ENCODE measurements at places on chromosomes 6 and 20. TPM values are rescaled to one million over a fixed set of nuclear protein-coding genes. Genes with fewer than 3 reads are reported as not detected.
A peak's percentile ranks its signal among the peaks of the same experiment; 100 is the strongest.

DNA sequence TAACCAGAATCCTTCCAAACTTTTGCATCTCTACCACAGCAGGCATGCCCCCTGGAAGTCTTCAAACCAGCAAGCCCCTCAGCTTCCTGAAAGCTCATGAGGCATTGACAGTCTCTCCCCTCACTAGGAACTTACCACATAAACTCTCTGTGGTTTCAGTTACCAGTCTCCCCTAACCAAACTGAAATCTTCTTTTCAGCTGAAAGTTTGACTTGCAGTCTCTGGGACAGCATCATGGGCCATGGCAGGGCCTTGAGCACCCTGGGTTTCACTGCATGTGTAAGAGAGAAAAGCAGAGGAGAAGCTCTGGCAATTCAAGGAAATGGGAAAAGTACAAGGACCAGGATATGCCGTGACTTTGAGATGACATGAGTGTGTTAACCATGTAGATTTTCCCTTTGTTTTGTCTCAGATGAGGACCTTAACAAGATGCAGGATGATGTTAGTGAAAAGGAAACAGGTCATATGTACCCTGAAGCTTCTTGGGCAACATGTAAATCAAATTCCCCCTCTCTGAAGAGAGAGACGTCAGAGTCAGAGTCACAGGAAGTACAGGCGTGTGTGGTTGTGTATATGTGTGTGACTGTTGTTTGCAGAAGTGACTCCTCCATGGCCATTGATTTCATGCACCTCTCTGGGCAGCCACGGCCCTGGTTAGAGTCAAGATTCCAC lies 106.3 kb downstream of the TNFRSF21 start:
- peak; percentile 20 for DNase-seq

DNA sequence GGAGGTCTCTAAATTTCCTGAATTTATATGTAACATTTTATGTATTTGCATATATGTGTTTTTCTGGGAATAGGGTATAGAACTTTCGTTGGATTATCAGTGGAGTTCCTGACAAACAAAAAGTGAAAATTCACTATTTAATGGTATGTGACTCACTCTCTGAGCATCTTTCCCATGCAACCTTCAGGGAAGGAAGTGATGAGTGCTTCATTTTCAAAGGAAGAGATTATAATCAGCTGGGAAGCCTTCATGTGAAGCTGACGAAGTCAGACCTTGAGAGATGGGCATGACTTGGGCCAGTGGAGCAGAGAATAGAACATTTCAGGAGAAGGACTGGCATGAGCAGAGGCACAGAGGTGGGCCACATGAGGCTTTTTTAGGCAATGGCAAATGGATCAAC lies 72.7 kb downstream of the FAXC start:
- DNase-seq: no peak

DNA sequence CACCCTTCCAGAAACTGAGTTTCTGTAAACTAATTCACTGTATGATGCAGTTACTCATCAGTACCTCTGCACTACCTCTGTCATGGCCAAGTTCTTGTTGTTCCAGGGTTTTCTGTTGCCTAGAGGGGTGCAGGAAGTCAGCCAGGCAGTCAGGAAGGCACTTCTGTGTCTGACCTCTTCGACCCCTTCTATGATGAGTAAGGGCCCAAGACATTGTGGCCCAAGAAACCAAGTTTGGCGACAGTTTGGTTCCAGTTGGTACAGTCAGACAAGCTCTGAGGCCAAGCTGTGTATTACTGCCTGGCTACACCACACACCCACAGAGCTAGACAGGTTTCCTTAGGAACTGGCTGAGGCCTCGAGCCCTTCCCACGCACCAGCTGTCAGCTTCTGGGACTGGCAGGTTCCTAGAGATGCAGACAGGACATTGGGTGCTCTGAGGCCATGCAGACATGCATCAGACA lies 41.2 kb downstream of the TRAF3IP2 start:
- no peak for DNase-seq

DNA sequence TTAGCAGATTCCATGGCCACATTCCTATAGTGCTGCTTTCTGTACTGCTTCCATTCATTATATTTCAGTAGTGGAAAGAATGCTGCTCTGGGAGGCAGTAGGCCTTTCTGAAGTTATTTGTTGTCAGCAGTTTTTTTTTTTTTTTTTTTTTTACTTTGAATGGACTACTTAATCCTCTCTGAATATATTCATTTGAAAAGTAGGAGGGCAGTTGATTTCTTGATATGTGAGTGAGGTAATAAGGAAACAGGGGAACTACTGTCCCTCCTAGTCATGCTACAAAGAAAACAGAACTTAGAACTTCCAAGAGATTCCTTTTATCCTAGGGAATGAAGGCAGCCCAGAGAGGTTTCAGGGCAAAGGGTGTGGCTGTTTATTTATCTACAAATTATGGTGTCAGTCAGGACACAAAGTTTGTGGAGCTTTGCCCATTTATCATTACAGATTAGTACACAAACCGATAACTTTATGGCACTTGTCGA lies 155.9 kb downstream of the JARID2 start:
- no peak for DNase-seq

GRCh38 chr6:119444642-119445557 lies 95.3 kb upstream of the MAN1A1 start:
- no peak for DNase-seq

DNA sequence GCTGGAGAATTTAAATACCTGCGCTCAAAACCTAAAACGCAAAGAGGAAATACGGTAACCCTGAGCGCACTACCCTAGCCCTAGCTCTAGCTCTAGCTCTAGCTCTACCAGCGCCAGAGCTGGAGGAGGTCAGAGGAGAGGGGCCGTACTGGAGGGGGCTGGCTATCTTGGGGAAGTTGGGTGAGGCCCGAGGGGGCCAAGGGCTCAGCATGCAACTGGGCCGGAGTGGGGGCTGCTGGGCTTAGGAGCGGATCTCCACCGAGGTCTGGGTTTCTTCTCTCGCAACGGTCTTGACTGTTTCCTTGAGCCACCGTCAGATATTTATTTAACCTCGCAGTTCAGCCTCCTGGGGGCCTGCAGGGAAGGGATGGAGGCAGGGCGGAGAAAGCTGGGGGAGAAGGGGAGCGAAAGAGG lies 91.0 kb downstream of the NCR2 start:
- DNase-seq: no peak

GRCh38 chr20:22464312-22465003 lies 119.9 kb downstream of the FOXA2 start:
- no peak for DNase-seq

DNA sequence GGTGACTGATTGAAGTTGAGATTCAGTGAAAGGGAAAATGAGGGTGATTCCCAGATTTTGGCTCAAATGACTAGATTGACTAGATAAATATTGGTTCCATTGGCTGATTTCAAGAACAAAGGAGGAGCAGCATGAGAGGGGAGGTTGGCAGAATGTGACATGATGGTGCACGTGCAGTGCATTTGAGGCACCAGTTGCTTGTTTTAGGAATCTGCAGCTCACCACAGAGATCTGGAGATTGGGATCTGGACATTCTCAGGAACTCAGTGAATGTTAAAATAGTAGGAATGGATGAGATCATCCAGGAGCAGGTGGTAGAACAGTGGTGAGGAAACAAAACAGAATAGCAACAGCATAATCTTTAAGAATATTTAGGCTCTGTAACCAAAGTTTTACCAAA lies 496.3 kb downstream of the DHX35 start:
- no peak for DNase-seq

DNA sequence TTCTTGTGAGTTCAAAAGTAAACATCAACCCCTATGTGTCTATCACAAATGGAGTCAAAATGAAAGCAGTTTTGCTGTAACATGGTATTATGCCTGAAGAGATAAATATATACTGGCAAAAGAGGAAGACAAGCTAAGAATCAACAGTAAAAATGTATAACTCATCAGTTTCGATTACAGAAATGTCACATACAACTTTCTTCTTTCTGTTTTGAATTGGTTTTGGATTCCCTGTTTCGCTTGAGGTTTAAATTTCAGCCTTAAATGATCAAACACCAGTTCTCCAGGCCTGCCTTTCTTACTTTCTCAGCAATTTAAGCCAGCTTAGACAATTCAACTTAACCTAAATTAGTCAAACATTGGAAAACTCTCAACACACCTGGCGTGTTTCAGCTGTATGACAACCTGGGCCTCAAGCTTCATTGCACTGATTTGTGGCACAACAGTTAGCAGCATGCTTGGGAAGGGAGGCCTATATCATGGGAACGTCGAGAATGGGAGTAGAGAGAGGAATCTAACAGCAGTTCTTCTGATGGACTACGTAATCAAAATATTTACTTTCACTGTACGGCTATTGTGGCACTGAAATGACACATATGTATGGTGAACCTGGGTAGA lies 51.9 kb upstream of the MARCKS start:
- peak; percentile 71 for DNase-seq

Gene PPP1R14C
- not detected for total RNA-seq

Gene SUMO4
- 2.1 TPM for total RNA-seq

Gene ADGRB3
- not detected for total RNA-seq

Gene MTFR2
- 13.6 TPM for total RNA-seq

Gene REM1
- not detected for total RNA-seq

Gene STMND1
- total RNA-seq: not detected
